ENCODE measurements at places on chromosomes 16 and 17. TPM values are rescaled to one million over a fixed set of nuclear protein-coding genes. Genes with fewer than 3 reads are reported as not detected.
A peak's percentile ranks its signal among the peaks of the same experiment; 100 is the strongest.

KRT9 gene
- total RNA-seq, result not detected

DNA sequence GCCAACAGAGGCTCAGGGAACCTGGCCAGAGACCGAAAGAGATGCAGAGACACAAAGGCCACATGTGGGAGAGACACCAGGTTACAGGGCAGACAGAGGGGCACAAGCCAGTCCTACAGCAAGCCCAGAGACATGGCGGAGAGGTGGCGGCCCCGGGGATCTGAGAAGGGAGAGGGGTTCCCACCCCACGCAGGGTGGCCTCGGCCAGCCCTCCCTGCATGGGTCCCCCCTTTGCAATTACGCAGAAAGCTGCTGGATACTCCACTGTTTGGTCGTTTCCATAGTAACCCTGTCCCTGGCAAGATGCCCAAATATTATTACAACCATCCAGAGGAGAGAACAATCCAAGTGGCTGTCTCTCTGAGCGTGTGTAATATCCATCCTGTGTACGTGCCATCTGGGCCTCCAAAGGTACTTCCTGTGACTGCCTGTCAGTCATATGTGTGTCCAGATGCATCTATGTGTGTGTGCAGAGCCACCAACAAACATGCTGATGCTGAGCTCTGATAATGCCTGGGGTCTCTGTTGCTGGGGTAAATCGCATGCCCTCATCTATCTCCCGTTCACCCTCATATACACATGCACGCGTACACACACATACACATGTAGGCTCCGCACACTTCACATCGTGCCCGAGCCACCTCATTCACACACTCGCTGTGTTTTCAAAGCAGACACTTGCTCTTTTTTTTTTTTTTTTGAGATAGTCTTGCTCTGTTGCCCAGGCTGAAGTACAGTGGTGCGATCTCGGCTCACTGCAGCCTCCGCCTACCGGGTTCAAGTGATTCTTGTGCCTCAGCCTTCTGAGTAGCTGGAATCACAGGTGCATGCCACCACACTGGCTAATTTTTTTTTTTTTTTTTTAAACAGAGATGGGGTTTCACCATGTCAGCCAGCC lies 5.5 kb downstream of the PCGF2 start:
- peak; percentile 82 for DNase-seq

GRCh38 chr17:68327823-68328557 lies 36.7 kb downstream of the ARSG start:
- DNase-seq, result no peak

DNA sequence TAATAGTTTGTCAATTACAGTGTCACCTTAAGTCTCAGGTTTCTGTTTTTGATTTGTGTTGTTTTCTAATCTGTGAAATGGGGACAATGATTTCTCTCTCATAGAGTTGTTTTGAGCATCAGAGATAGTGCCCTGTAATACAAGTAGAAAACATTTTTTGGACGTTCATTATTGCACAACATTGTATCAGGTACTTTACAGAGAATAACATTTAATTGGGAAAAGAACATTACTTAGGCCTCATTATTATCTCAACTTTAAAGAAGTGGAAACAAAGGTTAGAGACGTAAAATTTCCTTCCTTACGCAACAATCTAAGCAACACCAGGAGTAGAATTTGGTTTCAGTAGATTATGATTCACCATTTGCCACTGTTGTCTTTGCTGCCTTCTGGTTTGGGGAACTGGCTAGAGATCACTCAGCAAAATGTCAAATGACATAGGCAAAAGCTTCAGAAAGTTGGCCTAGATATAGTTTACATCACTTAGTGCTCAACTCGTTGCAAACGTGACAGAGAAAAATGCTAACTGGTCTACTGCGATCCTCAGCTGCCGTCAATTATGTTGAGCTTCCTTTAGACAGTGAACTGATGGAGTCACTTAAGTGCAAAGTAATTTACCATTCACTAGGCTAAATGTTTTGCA lies 1026.8 kb downstream of the CDH11 start:
- DNase-seq, result peak; percentile 24

SLC47A2 gene
- total RNA-seq, result not detected

- no peak for DNase-seq
Observed at GRCh38 chr17:14199601-14200000, 37.1 kb downstream of the CDRT15 start.

DNA sequence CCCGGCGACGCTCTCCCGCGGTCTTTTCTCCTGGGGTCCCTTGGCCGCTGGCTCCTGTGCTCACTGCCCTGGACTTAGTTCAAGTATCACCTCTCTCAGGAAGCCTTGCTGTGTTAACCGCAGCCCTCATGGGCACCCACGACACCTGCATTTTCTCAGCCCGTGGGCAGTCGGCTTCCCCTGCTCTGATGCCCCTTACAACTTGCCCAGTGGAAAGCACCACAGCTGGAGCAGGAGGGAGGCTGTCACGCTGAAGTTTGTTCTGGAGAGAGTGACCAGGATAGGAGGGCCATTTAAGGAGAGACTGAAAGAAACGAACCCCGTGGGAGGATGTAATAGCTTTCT lies 395 bp downstream of the STXBP4 start:
- DNase-seq, result peak; percentile 39

GRCh38 chr17:48483004-48483403 lies 47.8 kb downstream of the HOXB1 start:
- DNase-seq, result no peak

CLDN7 gene
- not detected for total RNA-seq

DNA sequence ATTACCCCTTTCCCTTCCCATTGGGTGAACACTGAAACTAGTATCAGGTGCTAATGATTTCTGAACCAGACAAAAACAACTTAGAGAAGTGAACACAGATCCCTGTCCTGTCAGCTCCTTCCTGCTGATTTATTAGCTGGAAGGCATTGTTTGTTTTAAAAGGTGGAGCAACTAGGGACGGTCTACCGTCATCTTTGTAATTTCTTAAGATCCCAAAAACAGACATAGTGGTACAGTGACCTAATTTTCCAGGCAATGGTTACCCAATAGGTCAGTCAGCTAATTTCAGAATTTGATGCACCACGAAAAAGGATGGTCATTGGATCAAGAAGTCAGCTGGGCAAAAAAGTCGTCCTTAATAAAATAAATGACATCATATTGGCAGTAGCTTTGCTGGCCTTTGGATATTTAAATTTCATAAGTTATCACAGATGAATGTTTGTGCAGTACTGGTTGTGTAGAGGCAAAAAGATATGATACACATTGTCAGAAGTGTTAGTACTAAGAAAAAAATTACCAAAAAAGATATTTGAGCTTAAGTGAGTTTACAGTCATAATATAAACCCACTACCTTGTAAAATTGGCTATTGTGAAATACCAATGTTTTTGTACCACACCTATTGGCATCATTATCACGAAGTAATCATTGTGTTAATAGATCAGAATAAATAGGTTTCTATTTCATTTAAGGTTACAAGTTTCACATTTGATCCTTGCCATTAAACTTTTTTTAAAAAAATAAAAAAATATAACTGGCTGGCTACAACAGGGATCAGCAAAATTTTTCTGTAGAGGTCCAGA lies 27.2 kb upstream of the KCNJ16 start:
- no peak for DNase-seq

DNA sequence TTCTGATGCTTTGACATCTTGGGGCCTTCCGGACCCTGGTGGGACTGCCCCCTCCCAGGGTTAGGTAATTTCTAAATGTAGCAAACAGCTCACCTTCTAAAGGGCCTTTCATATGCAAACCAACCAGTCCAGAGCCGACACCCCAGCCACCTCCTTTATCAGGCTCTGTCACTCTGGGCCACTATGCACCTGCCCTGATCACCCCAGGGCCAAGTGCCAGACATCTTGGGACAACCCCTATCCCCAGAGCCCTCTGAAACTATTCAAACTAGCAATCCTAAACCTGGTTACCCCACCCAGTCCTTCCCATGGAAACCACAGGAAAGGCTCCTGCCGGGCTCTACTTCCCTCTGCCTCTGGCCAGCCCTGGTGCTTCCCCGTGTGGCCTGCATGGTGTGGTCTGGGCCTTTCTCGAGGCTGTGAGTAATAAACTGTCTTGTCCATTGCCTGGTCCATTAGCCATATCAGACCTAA lies 91.2 kb upstream of the TNRC6C start:
- DNase-seq, result no peak

ZNF276 gene
- 10.6 TPM for total RNA-seq

- no peak for DNase-seq
Observed at GRCh38 chr17:50556803-50557202, 3.7 kb upstream of the CACNA1G start.

GRCh38 chr17:12349297-12349696 lies 316.4 kb upstream of the MYOCD start:
- no peak for DNase-seq

DNA sequence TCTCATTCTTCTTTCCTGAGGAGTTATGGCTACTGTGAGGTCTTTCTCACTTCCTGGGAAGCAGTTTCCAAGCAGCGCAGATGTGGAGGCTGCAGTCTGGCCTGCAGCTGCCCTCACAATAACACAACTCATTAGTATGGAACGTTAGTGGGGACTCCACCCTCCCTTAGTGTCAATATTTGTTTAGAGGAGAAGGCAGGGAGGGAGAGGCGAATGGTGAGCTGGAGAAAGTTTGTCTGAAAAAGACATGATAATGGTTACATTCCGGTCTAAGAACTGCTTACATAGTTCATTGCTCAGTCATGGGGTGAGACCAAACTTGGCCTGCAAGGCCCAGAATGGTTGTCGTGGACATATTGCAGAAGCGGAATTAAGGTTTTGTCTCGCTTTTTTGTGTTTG lies 170.2 kb downstream of the HS3ST3B1 start:
- peak; percentile 88 for DNase-seq

DNA sequence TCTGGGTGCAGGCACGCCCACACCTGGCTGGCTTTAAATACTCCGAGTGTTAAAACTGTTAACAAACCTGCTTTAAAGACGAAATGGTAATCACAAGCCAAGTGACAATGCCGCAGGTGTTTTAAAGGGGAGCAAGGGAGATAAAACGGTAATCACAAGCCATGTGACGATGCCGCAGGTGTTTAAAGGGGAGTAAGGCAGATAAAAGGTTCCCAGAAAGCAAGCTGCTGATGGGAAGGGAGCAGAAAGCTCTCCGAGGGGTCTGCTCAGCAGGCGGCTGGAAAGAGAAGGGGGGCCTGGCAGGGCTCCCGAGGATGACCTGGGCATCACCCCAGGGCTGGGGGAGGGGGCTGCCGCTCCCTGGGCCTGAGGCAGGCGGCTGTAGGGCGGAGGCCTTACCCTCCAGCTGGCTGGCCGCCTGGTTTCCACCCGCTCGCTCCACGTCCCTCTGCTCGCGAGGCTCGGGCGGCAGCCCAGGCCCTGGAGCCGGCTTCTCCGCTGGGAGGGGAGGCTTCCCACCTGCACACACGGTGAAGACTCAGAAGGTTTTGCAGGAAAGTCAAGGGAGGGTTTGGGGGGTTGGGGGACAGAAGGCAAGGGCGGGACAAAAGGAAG lies 12.1 kb downstream of the NDUFAF8 start:
- no peak for DNase-seq

SYNGR3 gene
- 1.1 TPM for total RNA-seq

DNA sequence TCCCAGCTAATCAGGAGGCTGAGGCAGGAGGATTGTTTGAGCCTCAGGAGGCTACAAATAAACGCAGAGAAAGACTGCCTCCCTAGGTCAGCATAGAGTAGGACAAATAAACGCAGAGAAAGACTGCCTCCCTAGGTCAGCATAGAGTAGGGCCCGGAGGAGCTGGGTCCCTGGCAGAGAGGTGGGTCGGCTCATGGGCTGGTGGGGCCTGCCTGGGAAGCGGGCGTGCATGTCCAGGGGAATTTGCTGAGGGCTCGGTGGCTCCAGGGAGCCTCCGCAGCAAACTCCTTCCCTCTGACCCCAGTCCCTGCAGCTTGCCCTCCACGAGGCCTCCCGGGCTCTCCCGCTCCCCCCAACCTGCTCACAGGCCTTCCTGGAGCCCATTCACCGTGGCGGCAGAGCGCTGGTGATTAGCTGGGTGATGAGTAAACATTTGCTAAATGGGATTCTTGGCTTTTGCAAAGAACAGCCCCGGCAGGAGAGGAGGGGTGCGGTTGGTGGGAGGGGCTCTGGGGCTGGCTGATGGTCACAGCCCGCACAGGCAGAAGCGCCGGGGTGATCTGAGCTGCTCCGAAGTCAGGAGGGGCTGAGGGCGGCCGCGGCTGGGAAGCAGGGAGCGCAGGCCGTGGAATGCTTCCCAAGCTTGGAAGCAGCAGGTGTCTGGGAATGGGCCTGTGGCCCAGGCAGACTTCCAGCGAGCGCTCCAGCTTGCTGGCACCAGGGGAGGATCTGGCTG lies 93.1 kb downstream of the RTN4RL1 start:
- no peak for DNase-seq

DNA sequence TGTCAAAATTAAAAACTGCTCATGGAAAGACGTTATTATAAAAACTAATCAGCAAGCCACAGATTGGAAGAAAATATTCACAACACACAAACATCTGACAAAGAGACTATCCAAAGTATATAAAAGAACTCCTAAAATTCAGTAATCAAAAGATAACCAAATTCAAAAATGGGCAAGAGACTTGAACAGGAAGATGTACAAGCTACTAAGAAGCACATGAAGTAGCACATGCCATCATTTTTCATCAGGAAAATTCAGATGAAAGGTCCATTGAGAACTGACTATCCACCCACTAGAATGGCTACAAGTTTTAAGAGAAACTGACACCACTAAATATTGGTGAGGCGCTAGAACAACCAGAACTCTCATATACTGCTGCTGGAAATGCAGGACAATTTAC lies 3.4 kb upstream of the HLF start:
- no peak for DNase-seq

ITGAX gene
- not detected for total RNA-seq

DNA sequence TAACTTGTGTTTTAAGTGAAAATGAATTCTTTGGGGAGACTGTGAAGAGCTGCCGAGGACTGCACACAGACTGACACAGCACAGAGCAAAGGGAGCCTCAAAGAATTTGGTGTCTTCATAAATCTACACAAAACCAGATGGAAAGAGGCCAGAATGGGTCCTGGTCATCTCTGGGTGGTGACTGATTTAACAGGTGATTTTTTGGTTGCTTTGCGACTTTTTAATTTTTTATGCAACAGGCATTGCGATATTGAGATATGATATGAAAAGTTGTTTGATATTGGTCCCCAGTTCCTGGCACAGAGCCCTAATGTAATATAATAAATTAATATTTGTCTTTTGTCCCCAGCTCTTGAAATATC lies 12.6 kb upstream of the EIF1 start:
- DNase-seq, result no peak

DOC2A gene
- not detected for total RNA-seq

DNA sequence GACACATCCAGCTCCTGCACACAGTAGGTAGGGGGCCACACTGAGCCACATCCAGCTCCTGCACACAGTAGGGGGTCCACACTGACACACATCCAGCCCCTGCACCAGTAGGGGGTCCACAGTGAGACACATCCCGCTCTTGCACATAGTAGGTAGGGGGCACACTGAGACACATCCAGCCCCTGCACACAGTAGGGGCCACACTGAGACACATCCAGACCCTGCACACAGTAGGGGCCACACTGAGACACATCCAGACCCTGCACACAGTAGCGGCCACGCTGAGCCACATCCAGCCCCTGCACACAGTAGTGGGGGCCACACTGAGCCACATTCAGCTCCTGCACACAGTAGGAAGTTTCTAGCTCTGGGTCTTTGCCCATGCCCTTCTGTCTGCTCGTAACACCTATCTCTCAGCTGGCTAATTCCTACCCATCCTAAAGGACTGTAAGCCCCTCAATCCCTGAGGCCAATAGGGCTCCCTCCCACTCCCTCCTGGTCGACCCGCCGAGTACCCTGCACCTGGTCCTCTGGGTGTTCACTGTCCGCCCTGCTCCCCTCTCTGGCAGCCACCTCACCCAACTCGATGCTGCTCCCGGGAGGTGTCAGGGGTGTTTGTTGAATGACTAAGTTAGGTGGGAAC lies 9.4 kb upstream of the ATP2A3 start:
- no peak for DNase-seq
